Activated T-cell treated with anti-CD3 and anti-CD28 coated beads for 4 hours (primary cell): ENCODE measurements at places on chromosomes 16 and 17.

GRCh38 chr17:21129023-21129681, 2.4 kb downstream of the DHRS7B start:
- no peak for DNase-seq

DNA sequence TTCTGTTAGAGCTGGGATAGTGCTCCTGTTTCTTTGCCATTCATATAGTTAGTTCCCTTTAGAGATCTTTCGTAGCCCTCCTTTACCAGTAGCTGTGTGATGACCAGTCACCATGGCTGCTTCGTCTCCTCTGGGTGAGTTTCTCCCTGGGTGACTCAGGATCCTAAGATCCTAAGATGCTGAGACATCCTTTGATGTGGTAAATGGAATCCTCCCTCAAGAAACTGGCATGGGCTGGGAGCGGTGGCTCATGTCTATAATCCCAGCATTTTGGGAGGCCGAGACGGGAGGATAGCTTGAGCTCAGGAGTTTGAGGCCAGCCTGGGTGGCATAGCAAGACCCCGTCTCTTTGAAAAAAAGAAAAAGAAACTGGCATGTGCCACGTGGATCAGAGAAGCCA, 5.9 kb downstream of the PHAF1 start:
- DNase-seq = no peak

DNA sequence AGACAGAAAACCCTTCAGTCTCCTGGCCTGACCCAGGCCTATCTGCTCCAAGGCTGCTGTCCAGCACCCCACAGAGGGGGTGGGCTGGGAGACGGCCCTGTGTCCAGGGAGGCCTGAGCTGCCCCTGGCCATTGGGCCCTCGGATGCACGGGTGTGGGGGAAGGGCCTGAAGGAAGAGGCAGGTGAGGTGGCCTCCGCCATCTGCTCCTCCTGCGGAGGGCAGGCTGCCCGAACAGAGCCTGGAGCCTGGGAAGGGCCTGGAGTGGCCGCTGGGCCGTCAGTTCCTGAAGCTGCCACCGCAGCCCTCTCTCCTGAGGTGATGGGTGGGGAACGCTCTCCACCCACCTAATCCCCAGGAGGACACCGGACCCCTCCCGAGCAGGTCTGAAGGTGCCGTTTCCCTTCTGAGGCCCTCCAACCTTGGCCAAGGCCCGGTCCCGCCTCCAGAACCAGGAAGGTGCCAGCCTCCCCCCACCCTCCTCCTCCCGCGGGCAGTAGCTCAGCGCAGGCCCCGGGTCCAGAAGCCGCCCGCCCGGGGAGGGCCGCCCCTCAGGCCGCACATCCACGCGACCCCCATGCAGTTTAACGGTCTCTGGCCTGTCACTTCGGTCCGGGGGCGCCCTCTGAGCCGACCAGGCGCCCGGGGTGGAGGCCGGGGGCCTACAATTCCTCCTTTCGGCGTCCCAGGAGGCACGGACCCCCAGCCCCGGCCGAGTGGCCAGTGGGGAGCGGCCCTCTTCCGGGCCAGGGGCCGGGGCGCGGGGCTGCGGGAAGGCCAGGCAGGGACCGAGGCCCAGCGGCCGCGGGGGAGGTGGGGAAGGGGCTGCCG, 835 bp downstream of the FBXL16 start:
- no peak for DNase-seq

DNA sequence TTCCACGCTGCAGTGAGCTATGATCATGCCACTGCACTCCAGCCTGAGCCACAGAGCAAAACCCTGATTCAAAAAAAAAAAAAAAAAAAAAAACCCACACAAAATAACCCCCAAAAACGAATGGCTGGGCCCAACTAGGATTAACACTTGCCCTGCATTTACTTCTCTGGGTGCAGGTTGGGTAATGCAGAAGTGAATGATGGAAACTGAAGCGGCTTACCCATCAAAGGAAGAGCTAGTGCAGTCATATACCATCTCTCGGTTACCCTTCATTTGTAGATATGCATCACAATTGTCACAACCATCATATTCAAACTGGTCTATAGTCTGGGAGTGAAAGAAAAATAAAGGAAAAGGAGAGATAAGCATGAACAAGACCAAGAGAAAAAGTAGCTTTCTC, 819 bp downstream of the SUPT4H1 start:
- no peak for DNase-seq

GRCh38 chr16:4743226-4743878, 9.0 kb downstream of the DNAAF8 start:
- DNase-seq = no peak

DNA sequence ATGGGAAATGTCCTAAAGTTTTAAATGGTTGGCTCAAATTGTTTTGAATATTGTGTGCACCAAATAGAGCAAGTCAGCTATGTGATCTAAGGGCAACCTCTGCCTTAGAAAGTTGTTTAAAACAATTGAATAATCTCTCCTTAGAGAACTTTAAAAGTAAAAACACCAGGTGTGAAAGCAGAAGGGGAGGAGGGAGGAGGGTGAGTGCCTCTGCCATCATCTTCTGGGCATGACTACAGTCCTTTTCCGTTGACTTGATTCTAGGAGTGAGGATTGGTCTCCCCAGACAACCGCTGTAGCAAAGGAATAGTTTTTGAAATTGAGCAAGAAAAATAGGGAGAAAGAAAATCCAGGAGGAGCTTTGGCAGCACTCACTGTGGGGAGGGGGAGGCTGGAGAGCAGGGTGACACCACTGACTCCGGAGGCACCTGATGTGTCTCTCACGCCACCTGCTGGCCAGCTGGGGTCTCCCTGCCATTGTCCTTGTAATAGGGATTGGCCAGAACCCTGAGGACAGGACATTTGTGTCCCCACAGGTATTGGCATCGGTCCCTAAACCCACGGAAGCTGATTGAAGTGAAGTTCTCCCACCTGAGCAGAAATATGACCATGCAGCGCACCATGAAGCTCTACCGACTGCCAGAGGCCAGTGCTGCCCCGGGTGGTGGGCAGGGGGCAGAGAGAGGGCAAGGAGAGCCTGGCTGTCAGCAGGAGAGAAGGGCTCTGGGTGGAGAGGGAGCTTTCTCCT, 33.3 kb downstream of the PLCD3 start:
- DNase-seq = peak; percentile 64

DNA sequence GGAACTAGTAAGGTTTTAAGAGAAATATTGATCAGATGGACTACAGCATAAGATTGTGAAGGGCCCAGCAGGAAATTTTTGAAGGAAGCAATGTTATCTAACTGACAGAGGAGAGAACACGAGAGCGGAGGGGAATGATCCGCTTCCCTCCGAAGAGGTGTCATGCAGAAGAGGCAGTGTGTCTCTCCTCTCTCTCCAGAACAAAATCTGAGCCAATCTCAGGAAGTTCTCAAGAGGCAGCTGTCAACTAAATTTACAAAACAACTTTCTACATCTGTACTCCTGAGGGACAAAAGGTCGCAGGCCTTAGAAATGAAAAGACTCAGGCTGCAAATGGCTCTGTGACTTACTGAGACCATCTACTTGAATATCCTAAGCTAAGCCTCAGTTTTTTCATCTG, 224.6 kb upstream of the CDH5 start:
- no peak for DNase-seq

GRCh38 chr17:44065668-44066203, 735 bp downstream of the LSM12 start:
- DNase-seq = peak; percentile 11

DNA sequence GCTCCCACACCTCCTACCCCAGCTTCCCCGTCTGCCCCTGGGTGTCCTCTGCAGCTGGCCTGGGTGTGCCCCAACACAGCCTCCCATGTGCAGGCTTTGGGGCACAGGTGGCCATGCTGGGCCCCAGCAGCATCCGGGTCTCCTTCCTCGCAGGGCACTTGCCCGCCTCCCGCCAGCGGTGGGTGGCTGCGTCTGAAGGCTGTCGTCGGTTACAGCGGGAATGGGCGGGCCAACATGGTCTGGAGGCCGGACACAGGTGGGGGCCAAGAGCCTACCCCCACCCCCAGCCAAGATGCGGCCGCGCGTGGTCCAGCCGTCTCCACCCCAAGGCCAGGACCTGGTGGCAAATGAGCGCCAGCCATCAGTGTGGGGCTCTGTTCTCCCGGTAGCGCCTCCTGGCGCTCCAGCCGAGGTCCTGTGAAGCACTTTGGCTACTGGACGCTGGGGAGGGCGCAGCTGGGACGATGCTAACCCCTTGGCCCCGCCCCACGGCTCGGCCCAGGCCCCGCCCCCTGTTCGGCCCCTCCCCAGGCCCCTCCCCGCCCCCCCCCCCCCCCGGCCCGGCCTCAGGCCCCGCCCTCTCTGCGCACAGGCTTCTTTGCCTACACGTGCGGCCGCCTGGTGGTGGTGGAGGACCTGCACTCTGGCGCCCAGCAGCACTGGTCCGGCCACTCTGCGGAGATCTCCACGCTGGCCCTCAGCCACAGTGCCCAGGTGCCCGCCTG, 7.3 kb upstream of the RHOT2 start:
- peak; percentile 41 for DNase-seq

GRCh38 chr16:71746442-71747046, 22.0 kb upstream of the PHLPP2 start:
- no peak for DNase-seq

DNA sequence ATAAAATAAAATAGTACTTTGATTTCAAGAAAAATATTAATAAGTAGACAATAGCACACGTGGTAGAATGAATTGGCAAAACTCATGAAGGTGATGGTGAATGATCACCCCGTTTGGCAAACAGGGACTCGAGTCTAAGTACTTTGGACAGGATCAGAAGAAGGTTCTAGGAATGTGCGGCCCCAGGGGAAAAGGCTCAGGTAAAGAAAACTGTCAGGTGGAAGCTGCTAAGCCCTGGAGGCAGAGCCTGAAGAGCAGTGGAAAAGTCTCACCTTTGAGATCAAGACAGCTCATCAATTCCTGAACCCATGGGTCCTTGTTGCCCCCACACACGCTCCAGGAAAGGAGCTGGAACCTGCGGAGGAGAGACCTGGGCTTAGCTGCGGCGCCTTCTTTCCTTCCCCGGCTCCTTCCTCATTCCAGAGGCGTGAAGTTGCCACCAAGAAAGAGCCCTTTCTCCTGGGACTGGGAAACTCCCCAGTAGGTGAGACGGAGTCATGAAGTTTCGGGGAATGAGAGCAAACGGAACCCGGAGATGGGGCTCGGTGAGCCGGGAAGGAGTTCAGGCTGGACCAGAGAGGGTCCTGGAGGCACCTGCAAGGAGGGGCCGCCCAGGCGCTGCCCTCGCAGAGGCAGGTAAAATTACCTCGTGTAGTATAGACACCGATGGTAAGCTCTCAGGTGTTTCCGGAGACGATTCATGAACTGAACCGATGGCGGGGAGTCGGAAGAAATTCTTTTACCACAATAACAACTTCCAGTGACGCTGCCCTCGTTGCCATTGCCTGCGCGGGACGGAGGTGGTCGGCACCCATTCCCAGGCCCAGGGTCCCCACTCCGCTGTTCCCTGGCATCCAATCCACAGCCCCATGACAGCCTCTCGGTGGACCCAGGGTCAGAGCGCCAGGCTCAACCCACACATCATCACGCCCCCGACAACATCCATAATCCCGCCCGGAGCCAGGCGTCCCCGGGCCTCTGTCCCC, 1.2 kb upstream of the ZMYND15 start:
- peak; percentile 5 for DNase-seq

- no peak for DNase-seq
Observed at GRCh38 chr16:49462362-49462988, 88.9 kb downstream of the C16orf78 start.

- peak; percentile 65 for DNase-seq
Observed at GRCh38 chr16:85306071-85306792, 194.0 kb upstream of the CIBAR2 start.

GRCh38 chr17:8494506-8495111, 58.9 kb downstream of the NDEL1 start:
- DNase-seq = no peak

DNA sequence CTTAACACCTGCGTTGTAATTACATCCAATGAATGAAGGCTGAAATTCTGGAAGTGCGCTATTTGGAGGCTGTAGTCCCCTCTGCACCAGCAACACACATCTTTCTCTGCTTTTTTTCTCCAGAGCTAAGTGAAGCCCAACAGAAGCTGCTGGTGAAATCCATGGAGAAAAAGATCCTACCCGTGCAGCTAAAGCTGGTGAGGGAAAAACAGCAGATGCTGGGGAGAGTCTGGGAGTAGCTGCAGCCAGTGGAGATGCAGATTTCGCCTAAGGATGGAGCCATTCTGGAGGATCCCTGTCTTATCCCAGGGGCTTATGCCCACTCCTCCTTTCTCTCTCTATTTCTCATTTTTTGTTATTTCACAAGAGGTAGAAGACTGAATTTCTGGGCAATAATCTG, 4.8 kb upstream of the PSMD3 start:
- no peak for DNase-seq

DNA sequence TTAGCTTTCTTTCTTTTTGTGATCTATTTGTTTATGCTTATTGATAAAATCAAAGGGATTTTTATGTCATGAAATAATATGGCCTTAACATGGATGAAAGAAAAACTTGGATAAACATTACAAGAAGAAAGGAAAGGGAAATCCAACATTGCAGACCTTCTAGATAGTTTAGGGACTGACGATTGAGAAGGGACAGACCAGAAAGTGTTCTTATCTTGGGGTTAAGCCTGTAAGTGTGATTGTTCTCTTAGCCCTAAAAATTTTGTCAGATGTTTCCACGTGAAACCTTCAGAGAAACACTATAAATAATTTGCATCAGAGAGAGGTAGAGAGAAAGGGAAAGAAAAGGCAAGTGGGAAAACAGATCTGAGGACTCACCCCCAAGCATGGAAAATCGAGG, 157.2 kb upstream of the AXIN2 start:
- no peak for DNase-seq

GRCh38 chr16:8005096-8005860, 585.0 kb downstream of the TMEM114 start:
- no peak for DNase-seq

DNA sequence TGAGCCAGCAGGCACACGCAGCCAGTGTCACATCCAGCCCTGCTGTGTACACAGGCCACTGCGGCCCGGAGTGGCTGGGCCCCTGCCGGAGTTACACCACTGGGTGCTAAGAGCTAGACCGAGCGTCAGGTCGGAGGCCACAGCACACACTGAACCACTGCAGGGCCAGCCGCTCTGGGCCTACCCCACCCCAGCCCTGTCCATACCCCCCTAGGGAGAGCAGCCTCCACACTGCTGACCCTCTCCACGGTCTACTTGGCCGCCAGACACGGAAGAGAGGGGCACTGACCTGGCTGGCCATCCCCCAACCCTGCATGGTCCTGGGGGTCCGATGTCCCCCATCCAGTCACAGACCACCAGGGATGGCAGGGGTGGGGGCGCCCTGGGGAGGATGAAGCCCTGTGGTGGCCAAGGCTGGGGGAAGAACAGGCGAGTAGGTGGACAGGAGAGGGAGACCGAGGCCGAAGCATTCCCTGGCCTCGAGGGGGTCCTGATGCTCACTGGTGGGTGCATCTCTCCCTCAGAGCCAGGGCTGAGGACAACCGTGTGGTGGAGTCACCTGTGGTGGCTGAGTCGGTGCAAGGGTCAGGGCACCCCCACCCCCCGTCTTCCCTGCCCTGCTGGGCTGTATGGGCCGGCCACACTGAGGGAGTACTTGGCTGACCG, 34.9 kb upstream of the ZC3H18 start:
- DNase-seq = no peak
